ENCODE measurements at places on chromosomes 3 and 15.

DNA sequence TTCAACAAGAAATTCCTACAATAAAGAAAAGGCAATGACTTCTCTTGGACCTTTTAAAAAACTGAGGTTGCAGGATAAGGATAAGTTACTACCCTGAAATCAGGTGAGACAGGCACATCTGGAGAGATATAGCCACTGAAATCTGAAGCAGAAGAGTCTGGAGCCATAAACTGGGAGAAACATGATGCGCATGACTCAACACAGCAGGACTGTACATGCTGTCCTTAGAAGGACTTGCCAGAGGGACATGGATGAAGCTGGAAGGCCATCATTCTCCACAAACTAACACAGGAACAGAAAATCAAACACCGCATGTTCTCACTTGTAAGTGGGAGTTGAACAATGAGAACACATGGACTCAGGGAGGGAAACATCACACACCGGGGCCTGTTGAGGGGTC, 1020.2 kb downstream of the AGBL1 start:
- DNase-seq = no peak

GRCh38 chr15:69344238-69344637, 45.5 kb downstream of the PAQR5 start:
- no peak for DNase-seq

DNA sequence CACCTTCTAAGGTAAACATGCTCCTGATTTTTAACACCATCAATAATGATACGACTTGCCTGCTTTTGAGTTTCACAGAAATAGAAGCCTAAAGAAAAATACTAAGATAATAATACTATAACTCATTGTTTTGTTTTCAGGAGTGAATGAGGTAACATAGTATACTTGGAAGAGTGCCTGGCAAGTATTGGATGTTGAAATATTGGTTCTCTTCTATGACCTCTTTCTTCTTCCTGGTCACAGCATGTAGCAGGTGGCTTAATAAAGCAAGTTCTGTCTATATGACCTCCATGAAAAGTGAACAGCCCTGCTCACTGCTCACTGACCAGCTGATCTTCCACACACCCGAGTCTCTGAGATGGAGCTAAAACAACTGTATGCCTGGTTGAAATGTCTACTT, 312.3 kb upstream of the ONECUT1 start:
- no peak for DNase-seq

DNA sequence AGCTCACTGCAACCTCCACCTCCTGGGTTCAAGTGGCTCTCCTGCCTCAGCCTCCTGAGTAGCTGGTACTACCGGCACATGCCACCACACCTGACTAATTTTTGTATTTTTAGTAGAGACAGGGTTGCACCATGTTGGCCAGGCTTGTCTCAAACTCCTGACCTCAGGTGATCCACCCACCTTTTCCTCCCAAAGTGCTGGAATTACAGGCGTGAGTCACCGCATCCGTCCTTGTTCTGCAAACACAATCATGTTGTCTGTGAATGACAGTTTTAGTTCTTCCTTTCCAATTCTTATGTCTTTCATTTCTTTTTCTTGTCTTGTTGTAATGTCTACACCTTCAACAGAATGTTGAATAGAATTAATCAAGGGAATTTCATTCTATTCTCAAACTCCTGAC, 16.3 kb upstream of the SMCO1 start:
- no peak for DNase-seq

Data from activated CD4-positive, alpha-beta T cell treated with anti-CD3 and anti-CD28 coated beads, Interleukin-10, Interleukin-2, amounts not matched to agents 100 ng/mL and 50 ng/mL, durations not matched to agents 16 hours and 8 hours (primary cell).